ENCODE measurements at places on chromosomes 2 and 18.

DNA sequence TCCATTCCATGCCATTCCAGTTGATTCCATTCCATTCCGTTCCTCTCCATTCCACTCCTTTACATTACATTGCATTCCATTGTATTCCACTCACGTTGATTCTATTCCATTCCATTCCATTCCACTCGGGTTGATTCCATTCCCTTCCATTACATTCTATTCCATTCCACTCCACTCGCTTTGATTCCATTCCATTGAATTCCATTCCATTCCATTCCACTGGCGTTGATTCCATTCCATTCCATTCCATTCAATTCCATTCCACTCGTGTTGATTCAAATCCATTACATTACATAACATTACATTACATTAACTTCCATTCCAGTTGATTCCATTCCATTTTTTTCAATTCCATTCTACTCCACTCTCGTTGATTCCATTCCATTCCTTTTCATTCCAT, 1142.8 kb downstream of the RPIA start:
- no peak for DNase-seq

- no peak for DNase-seq
These were observed 122.2 kb upstream of the ITGB6 start for GRCh38 chr2:160322320-160322719.

DNA sequence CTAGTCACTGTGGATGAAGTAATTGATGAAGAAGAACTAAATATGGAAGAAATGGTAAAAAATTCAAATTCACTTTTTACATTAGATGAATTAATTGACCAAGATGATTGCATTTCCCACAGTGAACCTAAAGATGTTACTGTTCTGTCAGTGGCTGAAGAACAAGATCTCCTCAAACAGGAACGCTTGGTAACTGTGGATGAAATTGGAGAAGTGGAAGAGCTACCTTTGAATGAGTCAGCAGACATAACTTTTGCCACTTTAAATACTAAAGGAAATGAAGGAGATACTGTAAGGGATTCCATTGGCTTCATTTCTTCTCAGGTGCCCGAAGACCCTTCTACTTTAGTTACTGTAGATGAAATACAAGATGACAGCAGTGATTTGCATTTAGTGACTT, 26.6 kb upstream of the DYSF start:
- no peak for DNase-seq

DNA sequence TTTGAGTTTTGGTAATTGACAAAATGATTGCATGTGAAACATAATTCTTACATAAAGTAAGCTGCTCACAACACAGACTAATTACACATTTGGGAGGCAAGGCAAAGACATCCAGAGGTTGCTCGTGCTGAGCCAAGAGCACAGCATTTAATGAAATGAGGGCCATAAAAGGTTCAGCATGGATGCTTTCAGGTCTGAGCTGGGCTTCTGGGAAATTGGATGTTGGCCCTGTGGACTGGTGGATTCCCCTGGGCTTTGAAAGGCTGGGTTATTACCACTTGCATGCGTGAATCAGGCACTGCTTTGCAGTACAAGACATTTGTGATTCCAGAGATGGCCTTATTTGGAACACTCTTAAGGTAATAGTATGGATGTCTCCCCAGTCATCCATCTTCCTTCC, 533.5 kb upstream of the NRP2 start:
- no peak for DNase-seq

- peak; percentile 72 for DNase-seq
These were observed 29.6 kb downstream of the SH3BP4 start for GRCh38 chr2:234981197-234982095.
